Fibroblast of skin of left quadriceps (primary cell): ENCODE measurements at places on chromosomes 4 and X.

GRCh38 chr4:15150631-15151030 is 148.3 kb downstream of the CPEB2 start:
- no peak for DNase-seq

DNA sequence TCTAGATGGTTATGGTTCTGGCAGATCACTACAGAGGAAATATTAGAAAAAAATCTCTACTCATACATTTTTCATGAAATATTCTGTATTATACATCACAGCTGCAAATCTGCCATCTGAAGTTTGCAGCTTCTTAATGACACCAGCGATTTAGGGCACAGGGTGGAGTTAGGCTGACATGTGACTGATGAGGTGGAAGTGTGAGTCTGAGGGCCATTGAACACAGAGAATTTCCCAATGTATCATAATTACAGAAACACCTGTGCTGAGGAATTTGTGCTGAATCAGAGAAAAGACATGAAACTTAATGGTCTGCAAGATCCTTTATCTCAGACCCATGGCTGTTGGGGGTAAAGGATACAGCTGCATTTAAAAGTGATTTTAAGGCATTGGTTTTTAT is 2025.6 kb upstream of the AGA start:
- no peak for DNase-seq

DNA sequence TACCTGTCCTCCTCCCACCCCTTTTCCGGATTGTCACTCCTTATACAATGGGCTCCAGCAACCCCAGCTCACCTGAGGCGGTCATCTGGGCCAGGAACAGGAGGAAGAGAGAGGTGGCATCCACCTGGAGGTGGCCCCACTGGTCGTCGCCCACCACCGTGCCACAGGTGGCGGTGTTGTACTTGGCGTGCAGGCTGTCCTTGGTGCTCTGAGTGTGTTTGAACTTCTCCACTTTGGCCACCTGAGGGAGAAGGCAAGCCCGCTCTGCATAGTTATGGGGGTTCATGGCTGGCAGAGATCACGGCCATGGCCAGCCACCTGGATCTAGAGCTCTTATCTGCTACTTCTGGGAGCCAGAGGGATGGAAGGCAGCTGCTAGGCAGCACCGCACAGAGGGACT is 32.9 kb downstream of the PHKA2 start:
- DNase-seq: no peak

GRCh38 chr4:66577922-66578321 is 907.6 kb upstream of the EPHA5 start:
- DNase-seq: no peak

- no peak for DNase-seq
These were observed 141.8 kb upstream of the PRDX4 start for GRCh38 chrX:23525531-23525930.

DNA sequence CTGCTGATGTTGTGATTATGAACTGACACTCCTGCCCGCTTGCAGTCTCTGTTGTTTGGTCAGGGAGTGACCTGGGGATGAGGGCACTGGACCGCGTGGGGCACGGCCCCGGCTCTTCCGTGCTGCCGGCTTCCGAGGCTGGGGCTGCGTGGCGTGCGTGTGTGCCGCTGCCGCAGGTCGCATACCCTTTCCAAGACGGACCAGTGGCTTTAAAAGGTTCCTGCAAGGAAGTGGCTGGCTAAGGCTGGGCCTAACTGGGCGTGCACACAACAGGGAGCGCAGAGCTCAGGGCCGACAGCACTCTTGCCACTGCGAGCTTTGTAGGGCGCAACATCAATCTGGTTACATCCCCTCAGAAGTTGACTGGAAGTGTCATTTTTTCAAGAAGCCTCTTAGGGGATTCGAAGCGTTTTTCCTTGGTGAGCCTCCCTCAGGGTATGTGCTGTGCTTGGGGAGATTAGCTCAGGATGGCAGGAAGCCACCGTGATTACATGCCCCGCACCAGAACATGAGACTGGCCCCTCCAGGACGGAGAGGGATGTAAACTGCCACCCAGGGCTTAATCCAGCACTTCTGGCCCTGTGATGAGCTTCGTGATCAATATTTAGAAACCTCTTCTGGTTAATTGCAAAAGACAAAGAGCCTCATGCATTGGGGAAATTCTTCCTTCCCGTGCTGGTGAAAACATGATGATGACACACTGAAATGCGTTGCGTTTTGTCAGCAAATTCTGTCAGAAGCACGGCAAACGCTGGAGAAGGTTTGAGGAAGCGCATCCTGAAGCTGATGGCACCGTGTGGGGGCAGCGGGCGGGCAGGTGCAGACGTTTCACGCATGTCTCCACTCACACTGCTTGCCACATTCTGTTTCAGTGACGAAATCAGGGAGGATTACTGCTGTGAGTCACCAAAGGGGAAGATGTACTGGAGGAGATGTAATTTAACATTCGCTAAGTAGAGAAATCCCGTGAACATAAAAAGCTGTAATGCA is 11.1 kb downstream of the MAEA start:
- DNase-seq: peak; percentile 9

GRCh38 chrX:132743086-132743485 is 215.3 kb downstream of the HS6ST2 start:
- no peak for DNase-seq

- no peak for DNase-seq
These were observed 305.7 kb downstream of the ARHGAP24 start for GRCh38 chr4:85780664-85781063.

- DNase-seq: no peak
These were observed 54.0 kb downstream of the SLC9A7 start for GRCh38 chrX:46704767-46705386.

- DNase-seq: no peak
These were observed 35.4 kb upstream of the UGT2A3 start for GRCh38 chr4:68987007-68987406.

DNA sequence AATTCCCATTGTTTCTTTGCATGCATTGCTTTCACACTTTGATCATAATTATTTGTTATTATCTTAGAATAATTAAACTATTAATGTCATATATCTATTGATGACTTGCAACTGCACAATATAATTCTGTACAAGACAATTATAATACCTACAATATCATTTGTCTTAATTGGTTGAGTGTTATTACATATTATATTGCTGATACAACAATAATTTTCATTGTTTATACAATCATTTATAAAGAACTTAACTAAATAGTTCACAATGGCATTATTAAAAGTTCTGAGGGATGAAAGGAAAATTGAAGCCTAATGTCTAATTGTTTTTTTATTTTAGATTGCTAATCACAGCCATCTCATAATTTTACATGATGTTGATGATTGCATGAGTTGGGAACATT is 227.6 kb downstream of the GALNTL6 start:
- DNase-seq: no peak

- DNase-seq: no peak
These were observed 156.3 kb downstream of the CPEB2 start for GRCh38 chr4:15158406-15159091.

DNA sequence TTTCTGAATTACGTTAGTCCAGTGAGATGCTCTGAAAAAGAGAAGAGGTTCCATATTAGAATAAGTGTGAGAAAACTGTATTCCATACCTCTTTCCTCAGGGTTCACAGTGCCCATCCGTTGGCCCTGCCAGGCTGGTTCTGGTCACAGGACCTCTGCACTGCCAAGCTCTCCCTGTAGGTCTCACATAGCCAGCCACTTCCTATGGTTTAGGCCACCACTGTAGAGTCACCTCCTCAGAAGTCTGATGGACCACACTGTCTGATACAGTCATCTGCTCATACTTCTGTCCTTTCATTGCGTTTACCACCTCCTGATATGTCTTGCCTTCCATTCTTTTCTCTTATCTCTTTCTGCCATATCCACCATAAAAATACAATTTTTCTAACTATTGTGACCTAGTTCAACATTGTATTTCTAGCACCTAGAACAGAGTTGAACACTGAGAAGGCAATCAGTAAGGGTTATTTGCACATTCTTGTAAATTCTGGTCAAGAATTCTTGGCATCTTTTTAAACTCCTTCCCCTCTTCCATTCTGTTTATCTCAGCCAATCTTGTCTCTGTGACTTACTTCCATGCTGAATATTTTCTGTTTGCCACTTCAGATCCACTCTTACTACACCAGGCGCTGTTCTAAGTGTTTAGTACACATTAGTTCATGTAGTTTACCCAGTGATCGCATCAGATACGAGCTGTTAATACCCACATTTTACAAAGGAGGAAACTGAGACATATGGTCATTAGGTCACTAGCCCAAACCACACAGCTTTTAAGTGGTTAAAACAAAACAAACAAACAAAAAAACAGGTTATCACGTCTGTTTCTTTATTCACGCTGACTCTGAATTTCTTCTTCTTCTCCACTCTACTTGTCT is 125.6 kb downstream of the CBR4 start:
- DNase-seq: no peak

- no peak for DNase-seq
These were observed 112.6 kb upstream of the TBL1X start for GRCh38 chrX:9352243-9352642.

DNA sequence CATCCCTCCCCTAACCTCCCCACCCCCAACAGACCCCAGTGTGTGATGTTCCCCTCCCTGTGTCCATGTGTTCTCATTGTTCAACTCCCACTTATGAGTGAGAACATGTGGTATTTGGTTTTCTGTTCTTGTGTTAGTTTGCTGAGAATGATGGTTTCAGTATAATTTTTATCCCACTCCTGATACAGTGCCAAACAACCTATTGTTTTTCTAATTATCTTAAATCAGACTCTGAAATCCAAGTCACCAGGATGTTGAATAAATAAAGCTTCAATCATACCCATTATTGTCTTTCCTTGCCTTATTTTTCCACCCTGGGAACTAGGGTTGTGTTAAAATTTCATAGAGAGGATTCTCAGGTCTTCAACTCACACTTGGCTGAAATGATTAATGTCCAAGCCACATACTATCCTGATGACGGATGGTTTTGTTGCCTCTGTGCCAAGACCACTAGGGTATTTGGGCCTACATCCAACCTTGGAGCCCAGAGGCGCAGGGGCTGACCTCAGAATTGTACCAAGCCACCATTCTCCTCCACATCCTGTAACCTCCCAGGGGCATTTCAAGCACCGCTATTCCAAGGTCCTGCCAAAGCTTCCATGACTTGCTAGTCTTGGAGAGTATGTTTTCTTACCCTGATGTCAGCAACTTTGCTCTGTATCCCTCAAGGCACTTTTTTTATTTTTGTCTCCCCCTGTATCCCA is 332.4 kb downstream of the ARHGAP24 start:
- peak; percentile 67 for DNase-seq

GRCh38 chr4:67712000-67712625 is 11.2 kb upstream of the UBA6 start:
- DNase-seq: no peak

DNA sequence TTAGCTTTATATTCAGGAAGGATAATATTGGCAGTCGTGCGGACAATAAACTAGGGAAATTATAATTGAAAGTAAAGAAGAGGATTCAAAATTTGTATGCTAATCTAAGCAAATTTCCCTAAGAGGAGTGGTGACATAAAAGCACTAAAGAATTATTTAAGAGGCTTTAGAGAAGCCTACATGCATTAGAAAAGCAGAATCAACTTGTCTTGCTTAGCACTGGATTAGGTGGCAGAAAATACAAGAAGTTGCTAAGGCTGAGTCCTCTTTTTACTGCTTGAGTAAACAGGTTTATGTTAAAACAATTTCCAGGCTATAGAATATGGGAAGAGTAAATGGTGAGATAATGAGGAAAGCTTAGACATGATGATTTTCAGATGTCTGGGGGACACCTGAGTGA is 991.5 kb downstream of the PCDH18 start:
- no peak for DNase-seq

GRCh38 chrX:131066237-131066636 is 8.1 kb downstream of the ARHGAP36 start:
- no peak for DNase-seq

DNA sequence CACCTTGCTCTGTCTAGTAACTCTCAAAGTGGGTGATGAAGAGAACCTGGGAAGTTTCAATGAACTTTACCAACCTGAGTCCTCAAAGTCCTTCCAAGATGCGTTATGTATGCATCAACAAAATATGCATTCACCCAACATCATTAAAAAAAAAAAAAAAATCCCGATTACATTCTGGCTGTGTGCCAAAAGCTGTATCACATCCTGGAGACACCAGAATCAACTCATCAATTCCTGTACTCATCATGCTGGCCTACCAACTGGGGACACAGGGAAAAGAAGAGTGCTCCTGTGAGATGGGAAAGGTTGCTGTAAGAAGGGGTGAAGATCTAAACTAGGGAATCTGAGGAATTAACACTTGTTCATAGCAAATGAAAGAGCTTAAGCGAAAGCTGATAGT is 16.5 kb downstream of the UNC5C start:
- no peak for DNase-seq

DNA sequence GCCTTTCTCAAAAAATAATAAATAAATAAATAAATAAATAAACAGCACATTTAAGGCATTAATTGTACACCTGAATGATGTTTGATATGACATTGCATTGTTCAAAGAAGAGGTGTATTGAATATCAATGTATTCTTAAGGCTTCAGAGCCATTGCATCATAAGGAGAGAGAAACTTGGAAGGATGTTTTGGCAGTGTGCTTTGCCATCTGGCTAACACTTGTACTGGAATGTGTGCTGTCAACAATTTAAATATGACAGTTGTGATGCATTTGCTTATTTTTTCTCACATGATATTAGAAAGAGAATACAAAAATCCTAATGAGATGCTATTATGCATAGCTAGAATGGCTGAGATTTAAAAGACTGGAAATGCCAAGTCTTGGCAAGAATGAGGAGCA is 67.8 kb downstream of the FAM133A start:
- DNase-seq: no peak

- DNase-seq: no peak
These were observed 8.3 kb downstream of the SPON2 start for GRCh38 chr4:1164040-1164439.

DNA sequence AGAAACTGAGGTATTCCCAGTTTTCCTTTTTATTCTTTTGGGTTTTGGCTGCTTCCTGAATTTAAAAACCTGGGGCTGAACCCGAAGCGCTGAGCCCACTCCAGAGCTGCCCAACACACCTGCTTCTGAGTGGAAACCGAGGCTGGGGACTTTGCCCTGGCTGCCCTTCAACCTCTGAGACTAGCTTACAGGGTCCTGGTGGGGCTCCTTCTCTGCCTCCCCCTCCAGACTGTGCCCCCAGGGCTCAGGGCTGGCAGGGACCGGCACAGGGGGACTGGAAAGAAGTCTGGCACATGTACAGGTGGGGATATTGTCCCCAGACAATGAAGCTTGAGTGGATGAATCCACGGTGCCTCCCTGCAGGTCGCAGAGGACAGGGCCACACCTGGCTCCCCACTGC is 240.4 kb upstream of the PSAPL1 start:
- DNase-seq: no peak

DNA sequence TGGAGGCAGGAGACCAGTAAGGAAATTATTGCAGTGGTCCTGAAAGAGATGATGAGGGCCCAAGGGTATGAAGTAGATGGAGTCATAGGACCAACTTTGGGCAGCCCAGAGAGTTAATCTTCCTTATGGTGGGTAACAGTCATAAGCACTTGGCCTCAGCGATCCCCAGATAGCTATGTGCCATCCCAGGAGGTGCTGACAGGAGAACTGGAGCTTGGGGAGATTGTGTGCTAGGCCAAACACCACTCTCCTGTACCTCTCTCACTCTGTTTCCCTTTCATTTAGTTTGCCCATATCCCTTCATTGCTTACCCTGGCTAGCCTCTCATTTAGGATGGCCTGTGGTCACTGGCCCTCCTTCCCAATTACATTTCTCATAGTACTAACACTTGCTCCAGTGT is 60.0 kb downstream of the TMEM164 start:
- DNase-seq: no peak
